ENCODE measurements at places on chromosomes 11 and 22.

GRCh38 chr11:119149018-119149785 lies at the start of gene ABCG4:
Gene ABCG4, plus strand, starts transcription at chr11:119149052. Its CDS starts 914 bp downstream, at chr11:119149966.
- peak; percentile 26 for DNase-seq

DNA sequence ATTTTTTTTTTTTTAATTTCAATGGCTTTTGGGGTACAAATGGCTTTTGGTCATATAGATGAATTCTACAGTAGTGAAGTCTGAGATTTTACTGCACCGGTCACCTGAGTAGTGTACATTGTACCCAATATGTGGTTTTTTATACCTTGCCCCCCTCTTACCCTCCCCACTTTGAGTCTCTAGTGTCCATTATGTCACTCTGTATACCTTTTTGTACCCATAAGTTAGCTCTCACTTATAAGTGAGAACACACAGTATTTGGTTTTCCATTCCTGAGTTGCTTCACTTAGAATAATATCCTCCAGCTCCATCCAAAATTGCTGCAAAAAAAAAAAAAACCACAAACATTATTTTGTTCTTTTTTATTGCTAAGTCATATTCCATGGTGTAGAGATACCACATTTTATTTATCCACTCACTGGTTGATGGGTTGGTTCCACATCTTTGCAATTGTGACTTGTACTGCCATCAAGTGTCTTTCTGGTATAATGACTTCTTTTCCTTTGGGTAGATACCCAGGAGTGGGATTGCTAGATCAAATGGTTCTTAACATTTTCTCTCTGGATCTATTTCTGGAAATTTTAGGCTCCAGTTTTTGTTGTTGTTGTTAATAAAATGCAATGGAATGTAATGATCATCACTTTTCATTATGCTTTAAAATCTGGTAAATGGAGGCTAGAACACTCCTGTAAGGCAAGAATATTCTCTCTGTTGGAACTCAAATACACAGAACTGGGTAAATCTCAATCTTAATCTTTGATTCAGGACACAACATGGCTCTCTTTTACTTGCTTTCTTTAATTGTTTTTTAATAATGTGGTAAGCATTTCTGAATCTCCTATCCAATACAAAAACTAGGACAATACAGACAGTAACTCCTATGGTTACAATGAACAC lies 10.3 kb downstream of the NEAT1 start:
- no peak for DNase-seq

DNA sequence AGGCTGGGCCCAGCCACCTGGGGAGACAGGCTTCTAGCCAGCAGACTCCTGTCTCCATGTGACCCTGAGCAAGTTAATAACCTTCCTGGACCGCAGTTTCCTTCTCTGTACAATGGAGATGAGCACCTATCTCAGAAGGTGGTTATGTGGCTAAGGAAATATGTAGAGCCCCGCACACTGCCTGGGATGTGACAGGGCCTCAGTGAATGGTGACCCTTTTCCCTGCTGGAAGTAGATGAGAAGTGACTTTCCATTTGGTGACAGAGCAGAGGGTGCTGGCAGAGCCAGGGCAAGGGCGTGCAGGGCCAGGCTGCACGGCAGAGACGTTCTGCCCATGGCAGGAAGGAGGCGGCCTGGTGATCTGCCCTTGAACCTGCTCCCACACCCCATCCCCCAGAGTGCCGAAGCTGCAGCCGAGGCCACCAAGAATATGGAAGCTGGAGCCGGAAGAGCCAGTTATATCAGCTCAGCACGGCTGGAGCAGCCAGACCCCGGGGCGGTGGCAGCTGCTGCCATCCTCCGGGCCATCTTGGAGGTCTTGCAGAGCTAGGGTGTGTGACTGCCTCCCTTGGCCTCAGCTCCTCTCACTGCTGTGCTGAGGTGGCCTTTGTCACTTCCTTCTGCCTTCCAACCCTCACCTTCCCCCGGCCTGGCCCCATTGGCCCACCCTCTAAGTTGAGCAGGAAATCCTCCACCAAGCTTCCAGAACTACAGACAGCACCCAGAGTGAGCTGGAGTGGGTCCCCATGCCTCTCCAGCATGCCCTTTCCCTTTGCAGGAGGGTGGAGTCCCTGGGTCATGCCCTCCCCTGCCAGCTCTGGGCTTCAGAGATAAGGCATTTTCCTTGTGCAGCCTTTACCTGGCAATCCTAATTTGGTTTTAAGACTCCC lies 13.2 kb downstream of the TKFC start:
- DNase-seq: no peak

DNA sequence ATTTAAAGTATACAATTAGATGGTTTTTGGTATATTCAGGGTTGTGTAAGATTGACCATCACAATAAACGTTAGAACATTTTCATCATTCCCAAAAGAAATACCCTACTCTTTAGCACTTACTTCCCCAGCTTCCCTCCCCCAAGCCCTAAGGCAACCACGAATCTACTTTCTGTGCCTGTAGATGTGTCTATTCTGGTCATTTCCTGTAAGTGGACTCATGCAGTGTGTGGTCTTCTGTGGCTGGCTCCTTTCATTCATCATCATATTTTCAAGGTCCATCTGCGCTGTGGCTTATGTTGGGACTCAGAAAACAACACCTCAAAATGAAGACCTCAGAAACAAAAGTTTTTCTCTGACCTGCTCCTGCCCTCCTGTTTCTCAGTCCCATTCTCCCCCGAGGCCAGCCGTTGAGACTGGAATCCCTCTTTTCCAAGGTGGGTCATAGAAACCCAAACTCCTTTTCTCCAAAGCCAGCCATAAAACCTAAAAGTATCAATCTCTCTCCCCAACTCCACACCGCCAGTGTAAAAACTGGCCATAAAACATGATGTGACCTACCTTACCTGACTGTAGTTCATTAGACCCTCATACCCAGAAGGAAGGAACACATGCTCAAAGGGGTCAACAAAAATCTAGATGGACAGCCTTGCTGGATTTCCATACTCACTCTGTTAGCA lies 12.9 kb upstream of the TMPRSS13 start:
- DNase-seq: no peak

DNA sequence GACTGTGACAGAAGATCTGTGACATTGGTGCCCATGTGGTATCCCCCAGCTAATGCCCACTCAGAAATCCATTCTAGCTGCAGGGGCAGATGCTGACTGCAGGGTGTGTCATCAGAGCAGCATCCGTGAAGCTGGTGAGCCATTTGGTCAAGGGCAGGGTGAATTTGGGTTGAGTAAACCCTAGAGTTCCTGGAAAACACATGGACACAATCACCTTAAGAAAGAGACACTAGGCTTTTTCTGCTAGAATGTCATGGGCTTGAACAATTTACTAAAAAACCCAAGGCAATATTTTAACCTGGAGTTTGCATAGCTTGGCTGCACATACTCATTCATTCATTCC lies 100.0 kb downstream of the ADAMTS15 start:
- no peak for DNase-seq

- DNase-seq: no peak
Observed at GRCh38 chr11:121894581-121894980, 221.4 kb downstream of the BLID start.

DNA sequence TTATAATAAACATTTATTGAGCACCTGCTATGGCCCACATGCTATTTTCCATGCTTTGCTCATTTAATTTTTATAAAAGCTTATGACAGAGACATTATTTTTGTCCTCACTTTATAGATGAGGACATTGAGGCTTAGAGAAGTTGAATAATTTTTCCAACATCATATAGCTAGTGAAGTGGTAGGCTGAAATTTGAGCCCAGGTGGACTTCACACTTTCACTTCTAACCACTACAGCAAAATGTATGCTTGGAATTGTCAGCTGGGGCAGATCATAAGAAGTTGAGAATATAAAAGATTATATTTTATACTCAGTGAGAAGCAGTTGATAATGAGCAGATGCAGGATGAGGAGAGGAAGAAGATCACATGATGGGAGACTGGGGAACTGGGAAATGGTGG lies 146.1 kb downstream of the LDLRAD3 start:
- no peak for DNase-seq

GRCh38 chr11:36333468-36333867 lies 37.4 kb downstream of the PRR5L start:
- no peak for DNase-seq

- DNase-seq: no peak
Observed at GRCh38 chr11:126702165-126702720, 298.3 kb downstream of the KIRREL3 start.

DNA sequence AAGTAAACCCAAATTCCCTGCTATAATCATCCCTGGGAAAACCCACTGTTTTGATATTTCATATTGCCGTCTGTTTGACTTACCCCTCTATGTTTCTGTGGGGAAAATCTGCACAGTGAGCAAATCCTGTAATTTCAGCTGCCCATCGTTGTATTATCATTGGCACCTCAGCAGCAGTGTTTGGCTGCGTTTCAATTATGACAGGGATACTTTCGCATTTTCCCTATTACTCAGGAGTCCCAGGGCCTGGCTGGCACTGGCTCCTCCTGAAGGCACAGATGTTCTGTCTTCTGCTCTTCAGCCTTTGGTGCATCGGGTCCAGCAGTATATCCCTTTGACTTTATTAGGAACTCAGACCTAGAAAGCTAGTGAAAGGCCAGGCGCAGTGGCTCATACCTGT lies 12.2 kb upstream of the MMP12 start:
- no peak for DNase-seq

- no peak for DNase-seq
Observed at GRCh38 chr22:24961217-24961844, 8.8 kb downstream of the KIAA1671 start.

Measured in activated naive CD4-positive, alpha-beta T cell treated with Interleukin-2 at 50 U/mL for 16 hours (primary cell).